ENCODE measurements at places on chromosomes 5 and 9.
A peak's percentile ranks its signal among the peaks of the same experiment; 100 is the strongest.

- DNase-seq: no peak
These were observed 37.0 kb upstream of the CRB2 start for GRCh38 chr9:123318961-123319421.

DNA sequence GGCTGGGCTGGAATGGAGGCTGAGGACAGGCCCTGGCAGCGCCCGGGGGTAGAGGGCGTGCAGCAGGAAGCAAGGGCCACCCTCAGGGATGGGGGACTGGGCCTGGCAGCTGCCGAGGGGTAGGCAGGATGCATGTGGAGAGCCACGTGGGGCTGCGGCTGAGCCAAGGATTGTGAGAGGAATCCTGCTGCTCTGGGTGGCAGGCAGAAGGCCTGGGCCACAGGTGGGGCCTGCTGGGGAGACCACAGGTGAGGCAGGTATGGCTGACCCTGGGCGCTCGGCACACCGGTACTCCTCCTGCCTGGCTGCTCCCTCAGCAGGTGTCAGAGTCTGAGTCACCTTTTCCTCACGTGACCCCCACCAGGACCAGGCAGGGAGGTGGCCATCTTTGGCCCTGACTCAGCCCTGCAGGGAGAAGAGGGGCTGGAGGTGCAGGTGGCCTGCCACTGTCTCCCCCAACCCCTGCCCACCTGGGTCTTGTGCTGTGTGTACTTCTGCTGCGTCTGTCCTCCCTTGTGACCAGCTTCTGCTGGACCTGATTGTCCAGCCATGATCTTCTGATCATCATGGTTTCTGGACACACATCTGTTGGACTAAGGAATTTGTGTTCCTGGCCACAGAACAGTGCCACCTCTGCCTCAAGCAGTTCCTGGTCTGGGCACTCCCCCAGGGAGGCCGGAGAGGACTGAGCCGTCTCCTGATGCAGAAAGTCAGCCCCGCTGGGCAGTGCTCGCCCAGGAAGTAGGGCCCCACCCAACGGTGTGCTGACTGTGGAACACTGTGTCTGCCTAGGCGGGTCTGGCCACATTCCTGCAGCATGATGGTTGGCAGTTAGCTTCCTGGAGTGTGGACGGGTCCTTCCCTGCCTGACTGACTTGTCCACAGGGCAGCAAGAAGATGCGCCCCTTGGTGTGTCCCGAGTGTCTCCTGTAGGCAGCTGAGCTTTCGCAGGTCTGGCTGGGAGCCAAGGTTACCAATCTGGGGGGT is 6.4 kb downstream of the ARRDC1 start:
- peak; percentile 41 for DNase-seq

DNA sequence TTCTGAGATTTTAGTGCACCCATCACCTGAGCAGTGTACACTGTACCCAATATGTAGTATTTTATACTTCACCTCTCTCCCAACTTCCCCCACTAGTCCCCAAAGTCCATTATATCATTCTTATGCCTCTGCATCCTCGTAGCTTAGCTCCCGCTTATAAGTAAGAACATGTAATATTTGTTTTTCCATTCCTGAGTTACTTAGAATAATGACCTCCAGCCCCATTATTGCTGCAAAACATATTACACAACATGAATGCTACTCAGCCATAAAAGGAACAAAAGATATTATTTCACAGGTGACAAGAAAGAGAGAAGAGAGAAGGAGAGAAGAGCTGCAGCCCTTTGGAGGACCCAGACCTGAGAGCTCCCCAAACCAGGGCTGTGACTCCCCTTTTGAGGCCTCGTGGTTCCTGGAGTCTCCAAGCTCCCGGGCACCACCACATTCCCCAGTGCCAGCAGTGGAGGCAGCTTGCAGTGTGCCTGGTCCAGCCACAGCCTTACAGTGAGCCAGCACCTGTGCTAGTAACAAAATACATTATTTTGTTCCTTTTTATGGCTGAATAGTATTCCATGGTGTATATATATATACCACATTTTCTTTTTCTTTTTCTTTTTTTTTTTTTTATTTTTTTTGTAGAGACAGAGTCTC is 194.5 kb upstream of the DAB2 start:
- DNase-seq: no peak

DNA sequence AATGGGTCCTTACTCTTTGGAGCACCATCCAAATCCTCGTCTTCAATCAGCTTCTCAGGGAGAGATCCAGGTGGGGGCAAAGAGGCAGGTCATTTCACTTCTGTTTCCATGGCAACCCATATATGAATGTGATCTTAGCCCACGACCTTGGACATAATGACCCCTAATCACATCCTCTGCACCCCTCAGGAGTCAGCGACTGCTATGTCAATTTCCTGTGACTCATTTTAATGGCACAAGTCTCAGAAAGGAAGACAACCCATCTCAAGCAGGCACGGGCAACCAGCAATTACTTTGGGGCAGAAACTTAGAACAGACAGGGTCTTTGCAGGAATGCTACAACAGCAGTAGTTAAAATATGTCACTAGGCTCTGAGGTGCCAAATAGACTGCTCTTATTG is 591.2 kb downstream of the TLR4 start:
- DNase-seq: no peak

- DNase-seq: no peak
These were observed 72.6 kb upstream of the LRRTM2 start for GRCh38 chr5:138947780-138948179.

GRCh38 chr9:4680173-4680525 is 780 bp downstream of the CDC37L1 start:
- DNase-seq: no peak

GRCh38 chr5:140168371-140168770 is 6.6 kb upstream of the CYSTM1 start:
- DNase-seq: no peak

- peak; percentile 91 for DNase-seq
These were observed 6.1 kb downstream of the GLIPR2 start for GRCh38 chr9:36142510-36143244.

GRCh38 chr9:6014670-6015270 is 654 bp downstream of the RANBP6 start:
- peak; percentile 26 for DNase-seq

DNA sequence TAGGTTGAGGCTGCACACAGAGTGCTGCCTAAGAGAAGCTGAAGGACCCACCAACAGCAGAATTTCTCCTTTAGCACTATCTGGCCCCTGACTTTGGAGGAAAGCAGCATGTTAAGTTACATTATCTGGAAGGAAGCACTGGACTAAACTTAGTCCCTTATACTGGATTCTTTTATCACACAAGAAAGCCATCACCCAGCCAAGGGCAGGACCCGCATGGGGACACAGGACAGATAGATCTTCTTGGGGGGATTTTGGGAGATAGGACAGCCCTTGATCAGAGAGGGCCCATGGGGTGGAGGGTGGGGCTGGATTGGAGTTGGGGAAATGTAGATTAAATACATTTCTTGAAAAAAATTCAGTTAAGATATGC is 14.4 kb downstream of the ANKRD33B start:
- DNase-seq: peak; percentile 63

DNA sequence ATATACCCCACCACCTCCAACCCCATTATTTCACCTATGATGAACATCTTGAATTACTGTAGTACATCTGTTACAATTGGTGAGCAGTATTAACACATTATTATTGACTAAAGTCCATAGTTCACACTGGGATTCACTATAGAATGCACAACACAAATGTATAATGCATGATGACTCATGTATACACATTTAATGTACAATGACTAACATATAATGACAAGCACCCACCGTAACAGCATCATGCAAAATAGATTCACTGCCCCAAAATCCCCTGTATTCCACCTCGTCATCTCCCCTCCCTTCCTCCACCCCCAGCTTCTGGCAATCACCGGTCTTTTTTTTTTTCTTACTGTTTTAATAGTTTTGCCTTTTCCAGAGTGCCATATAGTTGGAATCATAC is 47.1 kb upstream of the NEK6 start:
- DNase-seq: no peak

- DNase-seq: peak; percentile 82
These were observed 44.6 kb downstream of the STC2 start for GRCh38 chr5:173283318-173284288.

DNA sequence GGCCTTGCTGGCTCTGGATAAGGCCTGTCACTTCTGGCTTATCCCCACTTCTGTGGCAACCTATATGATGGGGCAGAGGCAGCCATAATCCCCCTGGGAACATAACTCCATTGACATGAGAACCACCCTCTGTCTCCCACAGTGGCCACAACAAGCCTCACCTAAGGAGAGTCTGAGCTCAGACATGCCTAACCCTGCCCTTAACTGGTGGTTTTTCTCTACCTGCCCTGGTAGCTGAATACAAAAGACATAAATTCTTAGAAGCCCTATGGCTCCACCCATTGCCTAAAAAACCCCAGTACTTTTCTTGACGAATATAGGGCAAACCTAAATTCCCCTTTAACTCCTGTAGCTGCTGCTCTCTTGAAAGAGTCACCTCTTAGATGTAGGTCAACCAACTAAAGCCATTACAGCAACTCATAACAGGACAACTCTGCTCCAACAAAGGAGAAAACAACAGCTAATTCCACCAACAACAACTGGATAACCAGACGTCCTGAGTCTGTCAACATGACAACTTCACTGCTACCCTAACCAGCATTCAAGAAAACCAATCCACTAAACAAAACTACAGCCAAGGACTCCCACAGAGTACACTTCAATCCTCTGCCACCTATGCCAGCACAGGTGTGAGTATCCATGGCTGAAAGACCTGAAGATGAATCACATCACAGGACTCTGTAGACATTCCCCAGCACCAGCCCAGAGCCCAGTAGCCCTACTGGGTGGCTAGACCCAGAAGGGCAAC is 427.7 kb downstream of the PRELID2 start:
- DNase-seq: no peak

DNA sequence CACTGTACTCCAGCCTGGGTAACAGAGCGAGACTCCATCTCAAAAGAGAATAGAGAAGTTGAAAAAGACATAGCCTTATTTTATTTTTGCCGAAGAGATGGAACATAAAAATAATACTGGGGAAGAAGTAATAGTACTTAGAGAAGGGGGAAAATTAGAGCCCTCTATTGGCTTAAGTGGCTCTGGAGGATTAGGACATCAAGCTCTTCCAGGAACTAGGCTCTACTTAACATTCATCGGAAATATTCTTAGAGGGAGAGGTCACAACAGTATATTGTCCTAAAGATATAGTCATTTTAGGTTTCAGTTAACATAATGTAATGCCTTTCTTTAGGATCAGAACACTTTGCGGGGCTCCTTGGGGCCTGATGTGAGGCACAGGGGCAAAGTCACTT is 86.0 kb upstream of the PLPP1 start:
- DNase-seq: no peak

DNA sequence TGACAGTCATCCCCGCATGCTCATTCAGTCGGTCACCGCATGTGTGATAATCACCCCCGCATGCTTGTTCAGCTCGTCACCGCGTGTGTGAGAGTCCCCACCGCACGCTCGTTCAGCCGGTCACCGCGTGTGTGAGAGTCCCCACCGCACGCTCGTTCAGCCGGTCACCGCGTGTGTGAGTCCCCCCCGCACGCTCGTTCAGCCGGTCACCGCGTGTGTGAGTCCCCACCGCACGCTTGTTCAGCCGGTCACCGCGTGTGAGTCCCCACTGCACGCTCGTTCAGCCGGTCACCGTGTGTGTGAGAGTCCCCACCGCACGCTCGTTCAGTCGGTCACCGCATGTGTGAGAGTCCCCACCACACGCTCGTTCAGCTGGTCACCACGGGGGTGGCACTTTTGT is 3.5 kb downstream of the TRAF2 start:
- no peak for DNase-seq

DNA sequence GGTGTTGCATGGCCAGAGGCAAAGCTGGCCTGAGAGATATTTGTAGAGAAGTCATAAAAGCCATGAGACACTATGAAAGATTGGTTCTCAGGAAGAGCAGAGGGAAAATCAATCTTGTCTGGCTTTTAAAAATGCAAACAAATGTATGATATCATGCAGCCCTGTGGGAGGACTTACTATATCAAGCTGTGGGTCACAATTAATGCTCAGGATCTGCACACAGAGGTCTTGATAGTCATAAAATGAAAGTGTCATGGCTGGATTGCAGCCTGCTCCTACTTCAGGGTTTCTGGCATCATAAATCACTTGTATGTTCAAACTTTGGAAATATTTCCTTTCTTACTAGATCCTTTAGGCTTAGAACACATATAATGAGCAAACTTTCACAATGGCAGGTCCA is 151.5 kb downstream of the SEMA6A start:
- DNase-seq: no peak

DNA sequence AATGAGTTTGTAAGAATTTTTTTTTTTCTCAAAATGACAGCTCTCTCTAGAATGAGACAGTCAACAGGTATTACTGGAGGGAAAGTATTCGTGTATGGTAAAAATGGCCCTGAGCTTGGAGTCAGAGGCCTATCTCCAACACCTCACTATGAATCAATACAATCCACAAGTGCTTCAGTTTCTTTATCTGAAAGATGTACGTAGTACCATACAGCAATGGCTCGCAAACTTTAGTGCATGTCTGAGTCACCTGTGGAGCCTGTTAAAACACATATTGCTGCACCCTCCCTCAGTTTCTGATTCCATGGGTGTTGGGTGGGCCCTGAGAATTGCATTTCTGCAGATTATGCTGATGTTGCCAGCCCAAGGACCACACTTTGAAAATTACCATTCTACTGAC is 44.6 kb downstream of the DMRT2 start:
- DNase-seq: no peak

GRCh38 chr5:13251623-13252376 is 692.7 kb downstream of the DNAH5 start:
- peak; percentile 61 for DNase-seq

DNA sequence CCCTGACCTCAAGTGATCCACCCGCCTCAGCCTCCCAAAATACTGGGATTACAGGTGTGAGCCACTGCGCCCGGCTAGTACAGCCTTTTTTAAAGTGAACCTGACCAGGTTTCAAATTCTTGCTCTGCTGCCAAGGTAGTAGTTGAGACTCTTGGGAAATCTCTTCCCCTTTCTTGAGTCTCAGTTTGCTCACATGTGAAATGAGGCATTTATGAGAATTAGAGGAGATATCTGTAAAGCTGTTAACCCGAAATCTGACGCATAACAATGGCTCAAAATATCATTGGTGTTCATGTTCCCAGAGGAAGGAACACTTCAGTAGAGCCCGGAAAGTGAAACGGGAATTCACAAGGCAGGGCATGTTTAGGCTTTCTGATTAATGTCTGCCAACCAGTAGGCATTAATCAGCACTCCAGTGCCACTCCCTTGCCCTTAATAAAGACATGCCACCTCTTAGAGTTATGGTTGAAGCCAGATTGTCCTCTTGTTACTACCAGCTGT is 1.5 kb downstream of the ARPC5L start:
- peak; percentile 38 for DNase-seq

DNA sequence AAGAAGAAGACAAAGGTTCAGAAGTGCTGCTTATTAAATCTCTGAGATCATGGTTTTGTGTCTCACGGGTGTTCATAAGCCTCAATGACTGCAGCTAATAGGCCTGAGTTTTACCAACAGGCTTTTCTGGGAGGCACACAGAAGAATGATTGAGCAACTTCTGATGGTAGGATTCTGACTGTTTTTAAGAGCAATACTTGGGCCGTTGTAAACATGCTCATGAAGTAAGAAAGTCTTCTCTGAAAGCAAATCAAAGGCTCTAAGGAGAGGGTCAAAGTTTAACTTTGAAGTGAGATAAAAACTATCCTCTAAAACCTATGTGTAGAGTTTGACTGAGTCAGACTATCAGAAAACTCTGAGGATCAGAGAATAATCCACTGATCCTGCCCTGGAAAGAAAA is 390.9 kb upstream of the DAB2 start:
- no peak for DNase-seq
